ENCODE measurements at places on chromosomes 5 and 9. TPM values are rescaled to one million over a fixed set of nuclear protein-coding genes. Genes with fewer than 3 reads are reported as not detected.

GRCh38 chr9:75175395-75175794, 87.1 kb downstream of the OSTF1 start:
- DNase-seq, result no peak

DNA sequence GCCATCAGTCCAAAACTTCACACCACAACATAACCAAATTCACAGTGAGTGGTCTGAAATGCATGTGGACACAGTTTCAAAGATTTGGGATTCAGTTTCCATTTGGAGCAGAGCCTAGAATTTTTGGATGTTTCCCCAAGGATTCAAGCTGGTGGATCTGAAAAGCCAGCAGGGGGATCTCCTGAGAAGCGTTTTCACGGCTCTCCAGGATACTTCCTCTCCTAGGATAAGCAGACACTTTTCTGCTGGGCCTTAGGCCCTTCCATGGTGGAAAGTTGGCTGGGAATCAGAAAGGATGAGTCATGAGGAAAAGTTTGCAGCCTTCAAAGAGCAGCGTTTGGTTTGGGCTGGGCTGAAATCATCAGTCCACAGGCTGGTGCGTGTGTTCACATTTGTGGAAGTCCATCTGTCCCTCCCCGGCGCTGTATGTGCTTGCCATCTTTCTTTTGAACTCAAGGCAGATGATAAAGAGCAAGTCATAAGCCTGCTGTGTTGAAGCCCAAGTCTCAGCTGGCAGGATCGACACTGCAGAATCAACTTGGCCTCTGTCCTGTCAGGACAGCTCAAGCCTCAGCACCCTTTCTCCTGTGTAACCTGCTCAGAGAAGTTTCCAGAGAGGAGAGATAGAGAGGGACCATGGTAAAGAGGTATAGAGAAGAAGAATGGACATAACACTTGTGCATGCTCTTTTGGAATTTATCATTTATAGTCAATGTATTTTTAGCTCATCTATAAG, 152.6 kb upstream of the MSX2 start:
- DNase-seq, result peak; percentile 78

DNA sequence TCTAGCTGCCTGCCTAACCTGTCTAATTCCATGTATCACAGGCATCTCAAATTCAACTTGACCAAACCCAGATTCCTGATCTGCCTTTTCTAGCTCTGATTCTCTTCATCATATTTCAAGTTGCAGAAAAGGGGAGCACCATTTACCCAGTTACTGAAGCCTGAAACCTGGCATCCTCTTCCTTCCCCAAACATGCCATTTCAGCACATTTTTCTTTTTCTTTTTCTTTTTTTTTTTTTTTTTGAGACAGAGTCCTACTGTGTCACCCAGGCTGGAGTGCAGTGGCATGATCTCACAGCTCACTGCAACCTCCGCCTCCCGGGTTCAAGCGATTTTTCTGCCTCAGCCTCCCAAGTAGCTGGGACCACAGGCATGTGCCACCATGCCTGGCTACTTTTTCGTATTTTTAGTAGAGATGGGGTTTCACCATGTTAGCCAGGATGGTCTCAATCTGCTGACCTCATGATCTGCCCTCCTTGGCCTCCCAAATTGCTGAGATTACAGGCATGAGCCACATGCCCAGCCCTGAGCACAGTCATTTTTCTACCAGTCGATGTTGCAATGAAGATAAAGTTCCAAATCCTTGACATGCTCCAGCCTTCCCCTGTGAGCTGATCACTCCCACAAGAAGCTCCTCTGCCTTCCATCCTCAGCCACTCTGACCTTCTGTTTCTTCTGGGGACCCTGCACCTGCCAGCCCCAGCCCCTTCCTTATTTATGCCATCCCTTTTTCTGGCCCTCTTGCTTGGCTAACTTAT, 32.2 kb downstream of the ACER2 start:
- DNase-seq, result no peak

EIF4E1B gene
- not detected for polyA plus RNA-seq

Data from right lung (tissue), 10 donors.